ENCODE measurements at places on chromosomes 7 and 10. TPM values are rescaled to one million over a fixed set of nuclear protein-coding genes. Genes with fewer than 3 reads are reported as not detected.

DKK1 gene
- total RNA-seq = not detected

DNA sequence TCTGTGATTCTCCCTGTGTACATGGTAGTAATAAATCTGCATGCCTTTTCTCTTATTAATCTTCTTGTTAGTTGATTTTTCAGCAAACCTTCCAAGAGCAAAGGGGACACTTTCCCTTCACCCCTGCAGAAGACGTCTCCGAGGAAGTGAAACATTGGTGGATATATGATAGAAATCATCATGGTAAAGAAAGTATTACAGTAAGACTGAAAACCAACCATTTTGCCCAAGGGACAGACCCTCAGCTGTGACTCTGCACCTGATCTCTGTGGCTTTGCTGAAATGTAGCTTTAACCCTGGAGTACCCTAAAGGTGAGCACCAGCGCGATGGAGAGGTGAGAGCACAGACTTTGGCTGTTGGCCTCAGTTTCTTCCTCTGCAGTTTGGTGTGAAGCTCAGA is 32.8 kb upstream of the MYO3A start:
- DNase-seq = no peak

DNA sequence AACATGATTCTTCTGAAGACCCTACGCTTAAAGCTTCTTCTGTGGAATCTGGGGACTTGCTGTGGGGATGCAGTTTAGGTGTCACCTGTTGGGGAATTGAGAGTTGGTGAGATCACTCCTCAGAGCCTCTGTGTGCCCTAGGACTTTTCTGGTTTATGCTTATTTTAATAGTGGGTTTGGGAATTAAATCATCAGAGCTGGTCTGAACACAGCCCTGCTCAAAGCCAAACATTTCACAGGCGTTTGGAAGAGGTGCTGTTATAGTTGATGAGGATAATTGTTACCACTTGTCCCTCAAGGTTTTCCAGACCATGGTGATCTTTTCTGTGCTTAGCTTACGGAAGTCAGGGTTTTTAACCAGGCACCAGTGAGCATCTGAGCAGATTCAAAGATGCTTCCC is 106.1 kb downstream of the EBLN1 start:
- no peak for DNase-seq

DNA sequence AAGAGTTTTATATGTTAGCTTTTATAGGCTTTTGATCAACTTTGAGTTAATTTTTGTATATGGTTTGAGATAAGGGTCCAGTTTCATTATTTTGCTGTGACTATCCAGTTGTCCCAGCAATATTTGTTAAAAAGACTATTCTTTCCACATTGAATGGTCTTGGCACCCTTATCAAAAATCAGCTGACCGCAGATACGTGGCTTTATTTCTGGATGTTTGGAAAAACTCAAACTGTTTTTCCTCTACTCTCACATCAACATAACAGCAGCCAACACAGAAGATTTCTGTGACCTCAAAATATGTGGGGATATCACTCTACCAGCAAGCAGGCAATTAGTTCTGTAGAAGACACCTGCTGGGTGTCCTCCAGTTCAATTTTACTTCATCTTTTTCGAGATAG is 116.6 kb upstream of the GLCCI1 start:
- DNase-seq = no peak

DNA sequence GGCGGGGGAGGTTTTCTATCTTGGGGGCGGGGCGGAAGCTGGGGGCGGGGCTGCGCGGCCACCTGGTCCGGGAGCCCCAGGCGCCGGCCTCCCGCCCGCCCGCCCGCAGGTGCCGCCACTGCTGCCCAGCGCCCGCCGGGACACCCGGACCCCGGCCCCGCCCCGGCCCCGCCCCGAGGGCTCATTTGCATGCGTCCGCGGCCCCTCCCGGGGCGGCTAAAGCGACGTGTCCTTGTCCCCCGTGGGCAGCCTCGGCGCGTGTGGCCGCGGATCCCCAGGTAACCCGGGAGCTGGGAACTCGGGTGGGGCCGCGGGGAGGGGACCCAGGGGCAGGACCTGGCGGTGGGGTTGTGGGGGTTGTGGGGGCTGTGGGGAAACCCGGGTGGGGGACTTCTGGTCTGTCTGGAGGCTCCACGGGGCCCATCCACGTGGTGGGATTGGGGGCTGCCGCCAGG is at the start of gene BHLHA15:
TSS of gene BHLHA15 (plus strand) at position 219 of the 455 bp plus-strand sequence. CDS start 871 bp downstream, outside the sequence.
- no peak for DNase-seq

- no peak for DNase-seq
Measured at GRCh38 chr7:46133751-46134150, 212.7 kb upstream of the IGFBP3 start.

UPK3B gene
- total RNA-seq = 5.2 TPM

DNA sequence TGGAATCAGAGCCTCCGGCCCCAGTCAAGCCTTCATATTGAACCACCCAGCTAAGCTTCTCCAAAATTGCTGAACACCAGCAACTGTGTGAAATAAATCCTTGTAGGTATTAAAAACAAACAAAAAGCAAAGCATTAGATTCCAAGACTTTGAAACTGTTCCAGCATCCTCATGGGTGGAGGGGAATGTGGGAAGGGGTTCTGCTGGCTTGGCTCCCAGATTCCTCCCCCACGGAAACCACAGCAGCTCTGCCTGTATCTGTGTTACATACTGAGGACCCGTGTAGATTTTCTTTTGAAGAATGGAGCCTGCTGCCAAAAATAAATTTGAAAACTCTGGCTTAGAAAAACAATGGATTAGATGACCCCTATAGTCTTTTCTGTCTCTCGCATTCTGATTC is 20.0 kb downstream of the AKR1B1 start:
- no peak for DNase-seq

DNA sequence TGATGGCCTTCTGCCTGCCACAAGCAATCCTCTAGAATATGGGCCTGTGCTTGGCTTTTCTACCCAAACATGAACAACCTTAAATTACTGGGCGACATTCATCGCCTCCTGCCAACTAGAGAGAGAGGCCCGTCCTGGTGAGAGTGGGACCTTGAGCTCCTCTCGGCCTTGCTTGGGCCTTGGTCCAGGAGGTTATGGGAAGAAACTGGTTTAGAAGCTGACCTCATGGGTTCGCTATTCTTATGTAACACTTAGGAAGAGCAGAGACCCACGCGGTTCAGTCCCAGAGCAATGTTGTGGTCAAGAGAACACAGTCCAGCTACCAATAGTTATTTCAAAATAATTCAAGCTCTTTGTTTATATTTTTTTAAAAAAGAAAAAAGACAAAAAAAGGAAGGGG is 176.3 kb upstream of the ZNF32 start:
- no peak for DNase-seq

VTI1A gene
- 55.6 TPM for total RNA-seq

PLXDC2 gene
- 0.13 TPM for total RNA-seq

DNA sequence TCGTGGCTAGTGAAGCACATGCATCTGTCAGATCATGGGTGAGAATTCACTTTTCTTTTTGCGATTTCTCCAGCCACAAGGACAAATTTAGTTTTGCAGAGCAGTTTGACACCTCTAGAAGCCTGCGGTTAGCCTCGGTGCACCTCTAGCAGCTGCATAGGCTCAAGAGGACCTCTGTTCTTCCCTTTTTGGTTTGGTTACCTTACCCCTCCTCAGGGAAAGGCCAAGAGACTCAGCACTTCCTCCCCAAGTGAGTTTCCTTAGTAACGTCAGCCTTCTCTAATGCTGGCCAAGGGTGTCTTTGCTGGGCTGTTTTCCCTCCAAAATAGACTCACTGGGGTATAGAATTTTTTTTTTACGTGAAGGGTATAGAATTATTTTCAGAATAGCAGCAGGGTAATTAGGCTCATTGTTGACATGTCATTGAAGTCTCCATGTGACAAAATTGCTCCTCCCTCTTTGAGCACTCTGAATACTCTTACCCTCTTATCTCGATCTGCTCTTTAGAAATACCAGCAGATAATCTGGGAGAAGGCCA is 97.8 kb downstream of the AUTS2 start:
- DNase-seq = no peak

LRGUK gene
- total RNA-seq = 0.35 TPM

PTTG1IP2 gene
- total RNA-seq = not detected

DNAH11 gene
- 0.03 TPM for total RNA-seq

Measured in naive thymus-derived CD4-positive, alpha-beta T cell (primary cell).